ENCODE measurements at places on chromosomes 7 and 10. TPM values are rescaled to one million over a fixed set of nuclear protein-coding genes. Genes with fewer than 3 reads are reported as not detected.

Gene BTBD16
- not detected for total RNA-seq

Gene DPCD
- total RNA-seq, result 13.8 TPM

GRCh38 chr10:11275651-11276050 lies 258.0 kb downstream of the CELF2 start:
- no peaks in the 10 kb centered on the region for H3K27me3 ChIP-seq
- peaks cover 44% of the 10 kb centered on the region for H3K4me1 ChIP-seq
- no peak overlapping the region for H3K27ac ChIP-seq

GRCh38 chr10:35896001-35896400 lies 253.9 kb upstream of the FZD8 start:
- H3K27me3 ChIP-seq, result no peaks in the 10 kb centered on the region
- DNase-seq, result no peak
- no peak overlapping the region for H3K4me3 ChIP-seq
- no peaks in the 10 kb centered on the region for H3K4me1 ChIP-seq

DNA sequence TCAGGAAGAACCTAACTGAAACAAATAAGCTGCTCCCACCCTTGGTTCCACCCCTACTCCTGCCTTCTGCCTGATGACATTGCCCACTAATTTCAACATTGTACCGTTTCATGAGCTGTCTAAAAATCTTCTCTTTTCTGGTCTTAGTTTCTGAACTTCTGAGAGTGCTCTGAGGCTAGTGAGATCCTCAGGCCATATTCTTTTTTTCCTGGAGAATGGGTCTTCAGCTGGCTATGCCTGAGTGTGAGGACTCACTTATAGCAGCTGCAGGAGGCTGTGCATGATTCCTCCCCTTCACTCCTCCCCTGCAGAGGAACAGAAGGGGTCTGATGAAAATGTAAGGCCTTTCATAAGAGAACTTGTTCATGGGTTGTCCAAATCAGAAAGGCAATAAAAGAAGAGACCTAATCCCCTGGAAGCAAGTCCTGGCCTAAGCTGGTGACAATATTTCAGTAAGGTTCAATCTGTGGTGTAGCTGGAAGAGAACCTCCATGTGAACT lies 11.1 kb downstream of the HOXA4 start:
- H3K27me3 ChIP-seq, result peaks cover 5% of the 10 kb centered on the region
- no peak for DNase-seq
- no peaks in the 10 kb centered on the region for H3K36me3 ChIP-seq

All from activated naive CD4-positive, alpha-beta T cell treated with anti-CD3 and anti-CD28 coated beads for 36 hours (primary cell).